Left colon (tissue), 2 donors: ENCODE measurements at places on chromosomes 11 and 22. TPM values are rescaled to one million over a fixed set of nuclear protein-coding genes. Genes with fewer than 3 reads are reported as not detected.

DNA sequence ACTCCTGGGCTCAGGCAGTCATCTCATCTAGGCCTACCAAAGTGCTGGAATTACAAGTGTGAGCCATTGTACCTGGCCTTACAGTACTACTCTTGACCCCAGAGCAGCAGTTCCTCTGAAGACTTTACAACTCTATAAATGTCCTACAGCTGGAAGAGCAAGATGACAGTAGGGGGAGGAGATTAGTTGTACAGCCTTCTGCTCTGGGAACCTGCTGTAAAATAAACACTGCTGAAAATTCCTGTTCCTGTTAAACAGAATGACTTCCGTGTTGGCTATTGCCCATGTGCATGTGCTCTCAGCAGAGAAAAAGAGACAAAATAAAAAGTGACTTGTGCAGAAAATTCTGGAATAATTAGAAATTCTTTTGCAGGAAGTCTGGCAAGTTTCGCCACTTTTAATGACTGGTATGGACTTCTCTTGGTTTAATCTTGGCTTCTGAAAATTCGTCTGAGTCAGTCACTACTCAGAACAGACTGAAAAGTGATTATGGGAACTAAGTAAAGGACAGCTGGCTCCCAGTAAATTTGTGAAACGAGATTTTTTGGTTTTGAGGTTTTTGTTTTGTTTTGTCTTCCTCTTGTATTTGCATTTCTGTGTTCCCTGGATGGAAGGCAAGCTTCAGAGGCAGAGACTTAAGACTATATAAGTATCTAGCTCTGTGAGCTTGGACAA, 955.7 kb downstream of the DLG2 start:
- DNase-seq = peak; percentile 33

DNA sequence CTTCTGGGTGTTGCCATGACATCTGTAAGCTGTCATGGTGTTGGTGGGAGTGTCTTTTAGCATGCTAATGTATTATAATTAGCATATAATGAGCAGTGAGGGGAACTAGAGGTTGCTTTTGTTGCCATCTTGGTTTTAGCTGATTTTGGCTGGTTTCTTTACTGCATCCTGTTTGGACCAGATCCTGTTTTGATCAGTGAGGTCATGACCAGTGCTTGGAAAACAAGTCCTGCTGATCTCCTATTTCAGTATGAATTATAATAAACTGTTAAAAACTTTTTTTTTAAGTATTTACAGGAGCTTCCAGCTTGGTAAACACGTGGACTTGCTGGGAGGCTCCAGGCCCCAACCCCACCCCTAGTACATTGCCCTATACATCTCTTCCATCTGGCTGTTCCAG, 30.5 kb upstream of the P4HA3 start:
- no peak for DNase-seq

DNA sequence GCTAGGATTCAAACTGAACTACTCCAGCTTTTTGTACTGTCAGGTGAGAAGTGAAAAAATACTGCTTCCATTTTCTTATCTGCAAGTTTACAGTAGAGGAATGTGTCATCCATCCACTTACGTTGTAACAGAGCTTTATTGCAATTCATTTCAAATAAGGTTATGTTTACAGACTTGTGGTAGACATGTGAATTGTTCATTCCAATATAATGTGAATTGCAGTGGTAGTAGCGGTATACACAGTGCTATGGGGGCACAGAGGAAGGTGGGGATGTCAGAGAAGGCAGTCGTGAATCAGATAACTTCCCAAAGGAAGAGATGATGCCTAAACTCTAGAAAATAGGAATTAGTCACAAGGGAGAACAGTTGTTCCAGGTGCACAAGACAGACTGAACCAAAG, 42.5 kb downstream of the CEP57 start:
- DNase-seq = no peak

- DNase-seq = no peak
These were observed 336.7 kb upstream of the PLET1 start for GRCh38 chr11:112597286-112597790.

DNA sequence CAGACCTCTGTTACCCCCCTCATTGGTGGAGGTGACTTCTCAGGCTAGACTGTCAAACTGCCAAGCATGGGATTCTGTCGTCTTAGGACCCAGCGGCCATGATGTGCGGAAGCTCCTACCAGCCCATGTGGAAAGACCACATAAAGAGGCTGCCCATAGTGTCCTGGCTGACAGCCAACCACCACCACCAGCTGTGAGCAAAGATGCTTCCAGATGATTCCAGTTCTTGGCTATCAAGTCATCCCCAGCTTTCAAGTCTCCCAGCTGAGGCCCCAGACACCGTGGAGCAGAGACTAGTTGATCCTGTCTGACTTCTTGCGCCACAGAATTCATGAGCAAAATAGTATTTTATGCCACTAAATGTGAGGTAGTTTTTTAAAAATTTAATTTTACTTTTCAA, 32.9 kb downstream of the SCUBE1 start:
- DNase-seq = no peak

DNA sequence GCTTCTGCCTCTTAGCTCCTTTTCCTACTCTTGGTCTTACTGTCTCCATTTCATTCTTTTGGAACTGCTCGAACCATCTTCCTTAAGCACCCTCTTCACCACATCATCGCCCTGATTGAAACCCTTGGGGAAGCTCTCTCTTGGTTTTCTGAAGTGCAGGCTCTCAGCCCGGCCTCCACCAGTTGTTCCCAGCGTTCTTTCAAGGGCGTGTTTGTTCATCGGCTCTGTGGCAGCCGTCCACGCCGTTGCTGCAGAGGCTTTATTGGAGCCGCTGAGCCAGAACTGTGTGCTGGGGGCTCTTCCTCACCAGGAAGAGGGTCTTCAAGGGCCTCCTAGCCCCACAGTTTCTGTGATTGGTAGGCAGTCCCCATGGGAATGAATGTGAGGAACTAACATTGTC, 214.1 kb downstream of the TBC1D22A start:
- no peak for DNase-seq

DNA sequence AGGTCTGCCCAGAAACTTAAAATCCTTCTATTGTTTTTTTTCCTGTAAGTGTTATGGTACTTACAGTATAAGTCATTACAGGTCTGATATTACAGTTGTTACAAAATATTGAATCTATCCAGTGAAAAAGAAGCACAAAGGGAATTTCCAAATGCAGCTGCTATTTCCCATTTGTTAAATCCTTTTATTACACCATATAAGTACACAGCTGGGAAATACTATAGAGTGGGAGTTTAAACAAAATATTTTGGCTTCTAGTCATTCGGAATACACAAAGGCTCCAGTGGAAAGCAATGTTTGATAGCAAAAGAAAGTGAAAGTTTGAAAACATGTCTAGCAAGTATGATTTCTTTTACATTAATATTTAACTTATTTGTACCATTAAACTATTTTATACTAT, 18.0 kb downstream of the SOX6 start:
- no peak for DNase-seq

- DNase-seq = no peak
These were observed 18.9 kb upstream of the VWA5A start for GRCh38 chr11:124096364-124096763.

DNA sequence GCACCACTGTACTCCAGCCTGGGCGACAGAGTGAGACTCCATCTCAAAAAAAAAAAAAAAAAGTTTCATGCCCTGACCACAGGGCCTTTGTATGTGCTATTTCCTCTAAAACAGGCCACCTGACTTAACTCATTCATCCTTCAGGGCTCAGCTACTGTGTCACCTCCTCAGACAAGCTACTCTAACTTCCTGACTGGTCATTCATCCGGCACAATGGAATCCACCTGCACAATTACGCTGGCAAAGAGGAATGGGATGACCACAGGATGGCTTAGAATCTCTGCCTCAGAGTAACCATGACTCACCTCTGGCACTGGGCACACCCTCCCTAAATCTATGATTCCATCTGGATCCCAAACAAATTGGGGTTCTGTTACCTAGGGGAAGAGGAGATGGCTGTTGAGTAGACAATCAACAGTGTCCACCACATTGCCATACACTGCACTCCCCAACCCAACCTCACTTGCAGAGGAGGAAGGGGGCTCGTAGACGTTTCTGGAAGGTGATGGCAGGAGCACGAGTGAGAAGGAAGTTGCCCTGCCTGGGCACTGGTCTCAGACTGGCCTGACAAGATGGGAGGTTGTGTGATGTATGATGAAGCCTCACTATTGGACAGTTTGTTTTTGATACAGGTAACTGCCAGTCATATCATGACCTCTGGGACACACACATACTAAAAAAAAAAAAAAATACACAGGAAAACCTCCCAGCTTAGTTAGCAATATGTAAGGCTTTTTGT, 22.8 kb upstream of the HMOX1 start:
- no peak for DNase-seq

- peak; percentile 2 for DNase-seq
These were observed 43.7 kb downstream of the OSBPL5 start for GRCh38 chr11:3121416-3121815.

DNA sequence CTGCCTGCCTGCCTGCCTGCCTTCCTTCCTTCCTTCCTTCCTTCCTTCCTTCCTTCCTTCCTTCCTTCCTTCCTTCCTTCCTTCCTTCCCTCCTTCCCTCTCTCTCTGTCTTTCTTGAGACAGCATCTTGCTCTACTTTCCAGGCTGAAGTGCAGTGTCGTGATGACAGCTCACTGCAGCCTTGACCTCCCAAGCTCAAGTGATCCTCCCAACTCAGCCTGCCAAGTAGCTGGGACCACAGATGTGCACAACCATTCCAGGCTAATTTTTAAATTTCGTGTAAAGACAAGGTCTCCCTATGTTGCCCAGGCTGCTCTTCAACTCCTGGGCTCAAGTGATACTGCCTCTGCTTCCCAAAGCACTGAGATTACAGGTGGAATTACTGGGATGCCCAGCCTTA, 328.2 kb upstream of the SORL1-AS1 start:
- DNase-seq = no peak

DNA sequence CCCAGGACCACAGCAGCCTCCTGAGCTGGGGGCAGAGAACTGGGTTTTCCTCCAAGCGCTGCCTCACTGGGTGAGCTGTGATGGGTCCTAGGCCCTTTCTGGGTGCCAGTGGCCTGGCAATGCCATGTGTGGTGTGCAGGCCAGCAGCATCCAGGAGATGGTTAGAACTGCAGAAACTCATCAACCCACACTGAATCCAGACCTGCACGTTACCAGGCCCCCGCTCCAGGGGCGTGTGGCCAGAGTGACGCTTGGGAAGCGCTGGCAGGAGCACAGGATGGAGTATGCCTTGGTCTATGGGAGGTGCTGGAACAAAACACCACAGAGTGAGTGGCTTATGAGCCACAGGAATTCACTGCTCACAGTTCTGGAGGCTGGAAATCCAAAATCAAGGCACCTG, 97.0 kb downstream of the MN1 start:
- no peak for DNase-seq

- DNase-seq = no peak
These were observed 533.1 kb downstream of the ETS1 start for GRCh38 chr11:128053981-128054931.

GRCh38 chr22:39560127-39560526, 10.4 kb upstream of the CACNA1I start:
- DNase-seq = no peak

DNA sequence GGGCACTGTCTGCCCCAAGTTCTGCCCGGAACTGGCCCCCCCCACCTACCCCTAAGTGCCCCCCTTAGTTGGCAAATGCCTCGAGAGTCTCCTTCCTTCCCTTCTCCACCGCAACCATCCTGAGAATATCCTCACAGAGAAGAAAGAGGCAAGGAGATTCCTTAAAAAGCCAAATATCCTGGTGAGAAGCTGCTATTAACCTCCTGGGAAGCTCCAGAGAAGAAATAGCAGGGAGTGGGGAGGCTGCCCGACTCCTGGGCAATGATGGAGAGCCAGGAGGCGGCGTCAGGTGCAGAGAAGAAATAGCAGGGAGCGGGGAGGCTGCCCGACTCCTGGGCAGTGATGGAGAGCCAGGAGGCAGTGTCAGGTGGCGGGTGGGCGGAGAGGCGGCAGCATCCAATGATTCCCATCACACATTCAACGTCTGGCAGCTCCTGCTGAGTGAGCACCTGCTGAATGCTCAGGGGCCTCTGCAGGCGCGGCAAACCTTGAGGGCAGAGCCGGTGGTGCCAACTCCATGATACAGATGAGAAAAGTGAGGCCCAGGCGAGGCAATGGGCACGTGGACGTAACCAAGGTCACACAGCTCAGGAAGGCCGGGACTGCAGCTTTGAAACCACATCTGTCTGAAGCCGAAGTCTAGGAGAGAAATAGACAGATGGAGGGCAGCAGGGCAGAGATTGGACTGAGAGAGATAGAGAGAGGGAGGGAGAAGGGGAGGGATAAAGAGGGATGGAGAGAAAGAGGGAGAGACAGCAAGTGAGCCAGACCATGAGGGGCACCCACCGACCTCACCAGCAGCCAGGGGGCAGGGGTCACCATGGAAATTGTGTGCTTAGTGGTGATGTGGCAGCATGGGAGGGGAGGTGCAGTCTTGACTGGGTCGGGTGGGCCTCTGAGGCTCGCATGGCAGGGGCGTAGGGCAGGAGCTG, 58.3 kb downstream of the CYTH4 start:
- DNase-seq = no peak

DNA sequence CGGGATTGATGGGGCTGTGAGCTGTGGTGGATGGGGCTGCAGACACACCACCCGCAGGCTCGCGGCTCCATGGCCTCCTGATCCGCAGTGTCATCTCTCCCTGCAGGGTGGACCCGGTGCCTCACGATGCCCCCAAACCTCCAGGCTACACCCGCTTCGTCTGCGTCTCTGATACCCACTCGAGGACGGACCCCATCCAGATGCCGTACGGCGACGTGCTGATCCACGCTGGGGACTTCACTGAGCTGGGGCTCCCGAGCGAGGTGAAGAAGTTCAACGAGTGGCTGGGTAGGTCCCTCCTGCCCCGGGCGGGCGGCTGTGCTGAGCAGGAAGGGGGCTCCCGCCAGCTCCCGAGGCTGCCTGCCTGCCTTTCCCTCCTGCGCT, 23.1 kb downstream of the MPPED1 start:
- DNase-seq = no peak

- no peak for DNase-seq
These were observed 98.4 kb downstream of the CCDC83 start for GRCh38 chr11:85953491-85954143.

The SCARF2 gene
- 3.2 TPM for total RNA-seq

The OR4D9 gene
- total RNA-seq = not detected

The NRIP3 gene
- total RNA-seq = 0.75 TPM

The KRTAP5-9 gene
- total RNA-seq = 1.2 TPM

The SCGB1A1 gene
- not detected for total RNA-seq
